ENCODE measurements at places on chromosomes 12 and 14. TPM values are rescaled to one million over a fixed set of nuclear protein-coding genes. Genes with fewer than 3 reads are reported as not detected.

DNA sequence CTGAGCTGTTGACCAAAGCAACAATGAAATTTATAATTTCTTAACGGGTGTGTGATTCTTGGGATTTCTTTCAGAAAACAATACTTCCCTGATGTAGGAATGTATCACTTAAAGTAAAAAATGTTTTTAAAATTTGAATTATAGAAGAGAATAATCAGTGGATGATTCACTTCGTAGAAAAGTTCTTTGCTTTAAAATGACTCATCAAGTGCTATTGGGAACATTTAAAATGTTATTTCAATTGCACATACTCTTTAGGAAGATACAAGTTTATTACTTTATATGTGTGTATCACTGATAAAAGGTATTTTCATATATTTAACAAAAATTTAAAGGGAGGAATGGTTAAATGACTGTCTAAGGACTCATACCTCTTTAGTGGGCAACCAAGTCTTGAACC lies 155.3 kb downstream of the PDE3A start:
- no peaks in the 10 kb centered on the region for H3K4me1 ChIP-seq
- H3K36me3 ChIP-seq = no peaks in the 10 kb centered on the region
- H3K27me3 ChIP-seq = no peaks in the 10 kb centered on the region
- DNase-seq = no peak
- H3K27ac ChIP-seq = no peak overlapping the region
- H3K4me3 ChIP-seq = no peak overlapping the region

MYL6 gene
- total RNA-seq = 2,051 TPM

ARHGAP9 gene
- total RNA-seq = 71.1 TPM

- no peaks in the 10 kb centered on the region for H3K36me3 ChIP-seq
- H3K27me3 ChIP-seq = no peaks in the 10 kb centered on the region
- H3K27ac ChIP-seq = no peak overlapping the region
- H3K4me1 ChIP-seq = no peaks in the 10 kb centered on the region
- DNase-seq = no peak
- H3K4me3 ChIP-seq = no peak overlapping the region
Measured at GRCh38 chr12:78964521-78964920, 99.9 kb downstream of the SYT1 start.

GRCh38 chr14:94180655-94181271 lies 6.6 kb downstream of the PPP4R4 start:
- H3K4me3 ChIP-seq = no peak overlapping the region
- no peaks in the 10 kb centered on the region for H3K36me3 ChIP-seq
- no peaks in the 10 kb centered on the region for H3K4me1 ChIP-seq
- H3K27ac ChIP-seq = no peak overlapping the region
